ENCODE measurements at places on chromosomes 6 and 20.

- peak; percentile 6 for DNase-seq
These were observed 172.2 kb downstream of the TFAP2B start for GRCh38 chr6:50990750-50991446.

GRCh38 chr6:188821-189655, 103.2 kb upstream of the DUSP22 start:
- peak; percentile 86 for DNase-seq

- DNase-seq = no peak
These were observed 174.8 kb downstream of the DOK5 start for GRCh38 chr20:54650052-54650719.

- no peak for DNase-seq
These were observed 20.3 kb upstream of the ATXN1 start for GRCh38 chr6:16781348-16782169.

DNA sequence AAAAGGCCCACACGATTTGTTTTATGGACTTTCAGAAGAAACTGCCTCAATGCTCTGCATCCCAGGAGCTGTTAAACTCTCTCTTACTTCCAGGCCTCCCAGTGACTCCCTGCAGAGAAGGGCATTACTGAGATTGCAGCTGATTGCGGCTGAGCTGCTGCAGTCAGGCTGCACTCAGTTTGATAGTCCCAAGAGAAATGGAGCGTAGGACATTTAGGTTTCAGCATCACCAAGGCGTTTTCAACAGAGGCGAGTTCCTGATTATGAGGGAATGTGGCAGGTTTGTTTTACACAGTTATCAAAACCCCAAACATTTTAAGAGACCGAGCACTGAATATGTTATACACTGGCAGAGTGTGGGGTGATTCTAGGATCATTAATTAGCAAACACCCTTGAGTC, 145.6 kb downstream of the TBX18 start:
- peak; percentile 28 for DNase-seq
